ENCODE measurements at places on chromosomes 2 and 18.

DNA sequence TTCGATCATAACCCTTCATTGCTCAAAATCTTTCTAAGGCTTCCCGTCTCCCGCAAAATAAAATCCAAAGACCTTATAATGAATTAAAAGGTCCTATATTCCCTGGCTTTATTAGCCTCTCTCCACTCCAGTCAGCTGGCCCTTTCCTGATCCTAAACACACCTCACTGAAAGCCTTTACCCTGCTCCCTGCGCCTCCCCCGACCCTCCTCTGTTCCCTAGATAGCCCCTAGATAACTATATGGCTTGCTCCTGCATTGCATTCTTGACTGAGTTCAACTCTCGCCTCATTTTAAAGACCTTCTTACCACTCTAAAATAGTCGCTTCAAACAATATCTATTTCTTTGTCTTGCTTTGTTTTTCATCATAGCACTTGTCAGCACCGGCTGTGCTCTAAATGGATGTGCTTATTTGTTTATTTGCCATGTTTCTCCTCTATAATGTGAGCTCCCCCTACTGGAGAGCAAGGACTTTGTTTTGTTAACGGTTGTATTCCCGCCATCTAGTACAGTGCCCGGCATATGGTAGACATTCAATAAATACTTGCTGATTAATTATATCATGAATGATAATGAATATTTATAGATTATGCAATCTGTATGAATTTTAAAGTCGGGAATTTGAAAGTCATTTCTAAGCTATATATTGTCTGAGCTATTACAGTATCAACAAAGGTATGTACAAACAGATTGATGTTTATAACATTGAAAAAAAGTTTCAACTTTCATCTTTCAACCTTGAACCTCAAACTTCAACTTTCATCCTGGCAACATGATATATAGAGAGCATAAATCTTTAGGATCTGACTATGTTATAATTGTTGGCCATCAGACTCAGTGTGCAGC, 32.4 kb upstream of the VIT start:
- peak; percentile 68 for DNase-seq

DNA sequence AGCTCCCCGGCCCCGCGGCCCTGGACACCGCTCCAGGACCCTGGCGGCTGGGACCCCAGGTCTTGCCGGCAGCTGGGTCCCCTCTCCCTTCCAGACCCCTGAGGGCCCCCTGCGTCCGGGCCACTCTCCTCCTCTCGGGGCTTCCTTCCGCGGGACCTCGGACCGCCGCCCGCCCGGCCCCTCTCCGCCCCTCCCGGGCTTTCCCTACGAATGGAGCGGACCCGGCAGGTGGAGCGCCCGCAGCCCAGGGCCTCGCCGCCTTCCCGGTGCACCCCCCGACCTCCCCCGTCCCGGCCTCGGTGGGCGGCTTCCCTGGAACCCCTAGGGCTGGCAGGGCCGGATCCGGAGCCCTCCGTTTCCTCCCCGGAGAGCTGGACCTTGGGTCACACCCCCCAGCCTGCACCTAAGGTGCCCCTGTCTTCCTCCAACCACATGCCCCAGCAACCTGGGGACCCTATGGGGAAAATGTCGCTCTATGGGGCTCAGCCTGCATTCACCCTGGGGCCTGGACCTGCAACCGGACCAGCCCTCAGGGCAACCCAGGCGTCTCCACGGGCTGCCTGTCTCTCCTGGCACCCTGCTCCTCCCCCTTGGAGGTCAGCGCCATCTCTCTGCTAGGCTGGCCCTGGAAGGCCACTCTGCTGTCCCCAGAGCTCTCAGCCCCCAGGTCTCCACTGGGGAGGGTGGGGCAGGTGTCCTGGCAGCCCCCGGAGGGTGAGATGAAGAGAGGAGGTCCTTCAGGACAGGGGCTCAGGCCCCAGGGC, 730 bp downstream of the B3GNT7 start:
- DNase-seq, result peak; percentile 13

GRCh38 chr18:53467756-53468155, 756.7 kb downstream of the MBD2 start:
- DNase-seq, result no peak

GRCh38 chr2:188079196-188079595, 212.5 kb upstream of the GULP1 start:
- DNase-seq, result peak; percentile 75

- no peak for DNase-seq
These were observed 519.2 kb upstream of the SPHKAP start for GRCh38 chr2:228700638-228701037.

DNA sequence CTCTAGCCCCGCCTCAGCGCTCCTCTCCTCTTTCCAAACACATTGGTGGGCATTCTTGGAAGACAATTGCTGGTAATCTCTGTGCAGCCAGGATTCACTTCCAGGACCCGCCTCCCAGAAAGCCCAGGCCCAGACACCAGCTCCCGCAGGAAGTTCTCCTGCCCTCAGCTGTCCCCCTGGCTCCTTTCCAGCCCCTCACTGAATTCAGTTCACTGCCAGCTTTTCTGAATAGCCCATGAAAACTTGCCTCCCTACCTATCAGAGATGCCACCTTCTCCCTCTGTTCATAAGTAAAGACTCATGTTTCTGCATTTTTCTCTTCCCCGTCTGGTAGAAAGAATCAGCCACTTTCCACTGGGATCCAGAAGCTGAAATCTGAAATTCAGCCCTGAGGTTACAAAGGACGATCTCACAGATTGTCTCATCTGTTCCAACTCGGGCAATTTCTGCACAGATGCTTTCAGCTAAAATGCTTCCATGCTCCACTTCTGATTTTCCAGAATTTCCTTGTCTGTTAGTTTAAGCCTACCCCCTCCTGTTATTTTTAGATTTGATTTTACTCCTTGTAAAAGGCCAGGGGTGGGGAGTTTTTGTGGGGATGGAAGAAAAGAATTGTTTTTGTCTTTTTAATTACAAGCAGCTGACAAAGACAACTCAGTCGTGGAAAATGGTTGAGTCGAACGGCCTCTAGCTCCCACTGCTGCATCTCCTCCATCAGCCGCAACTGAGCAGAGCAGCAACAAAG, 98.1 kb downstream of the SP3 start:
- peak; percentile 27 for DNase-seq

- no peak for DNase-seq
These were observed 19.9 kb upstream of the FAM98A start for GRCh38 chr2:33619028-33619427.

- DNase-seq, result no peak
These were observed 62.5 kb downstream of the SERTAD2 start for GRCh38 chr2:64591188-64591587.

DNA sequence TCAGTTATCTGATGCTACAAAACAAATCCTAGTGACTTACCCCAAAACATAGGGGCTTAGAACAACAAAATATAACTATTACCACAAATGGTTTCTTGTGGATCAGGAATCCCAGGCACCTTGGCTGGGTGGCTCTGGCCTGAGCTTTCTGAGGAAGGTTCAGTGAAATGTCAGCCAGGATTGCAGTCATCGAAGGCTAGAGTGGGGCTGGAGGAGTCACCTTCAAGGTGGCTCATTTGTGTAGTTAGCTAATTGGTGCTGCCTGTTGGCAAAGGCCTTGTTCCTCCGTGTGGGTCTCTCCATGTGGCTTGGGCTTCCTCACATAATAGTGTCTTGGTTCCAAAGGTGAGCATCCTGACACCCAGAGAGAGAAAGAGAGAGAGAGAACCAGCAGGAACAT, 57.4 kb downstream of the COPS8 start:
- DNase-seq, result no peak

GRCh38 chr2:69734035-69734611, 7.8 kb upstream of the ANXA4 start:
- DNase-seq, result peak; percentile 24

Measured in AG20443 (cell line).